Kidney (tissue), 22 donors: ENCODE measurements at places on chromosomes 5 and 9. TPM values are rescaled to one million over a fixed set of nuclear protein-coding genes. Genes with fewer than 3 reads are reported as not detected.

GRCh38 chr9:127522727-127523126, 71.4 kb downstream of the LRSAM1 start:
- DNase-seq = no peak

DNA sequence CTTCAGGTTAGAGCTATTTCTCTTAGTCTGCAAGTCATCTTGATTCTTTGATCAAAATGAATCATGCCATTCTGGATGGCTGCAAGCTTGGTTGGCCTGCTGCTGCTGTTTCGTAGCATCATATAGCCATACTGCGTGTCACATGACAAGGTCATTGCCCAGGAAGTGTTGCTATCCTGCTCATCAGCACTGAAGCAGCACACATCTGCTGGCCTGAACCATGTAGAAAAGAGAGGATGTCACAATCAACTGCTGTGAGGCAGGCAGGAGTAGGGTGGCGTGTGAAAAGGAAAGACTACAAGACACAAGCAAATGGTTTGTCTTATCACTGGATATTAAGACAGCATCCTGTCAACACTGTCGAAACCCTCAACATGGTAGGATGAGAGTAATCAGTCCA, 376.7 kb upstream of the RORB start:
- no peak for DNase-seq

PCDHA8 gene
- polyA plus RNA-seq = not detected

KIF4B gene
- polyA plus RNA-seq = not detected

INSYN2B gene
- not detected for polyA plus RNA-seq

GRCh38 chr5:65919773-65920172, 6.6 kb upstream of the ERBIN start:
- no peak for DNase-seq

COL15A1 gene
- polyA plus RNA-seq = 4.7 TPM

- no peak for DNase-seq
Measured at GRCh38 chr5:24347158-24347557, 297.6 kb downstream of the CDH10 start.

GRCh38 chr5:76990899-76991459, 38.1 kb downstream of the CRHBP start:
- no peak for DNase-seq

GRCh38 chr5:149151717-149152116, 10.4 kb downstream of the ABLIM3 start:
- DNase-seq = no peak

GRCh38 chr5:93403141-93403928, 177.7 kb downstream of the NR2F1-AS1 start:
- DNase-seq = no peak

GRCh38 chr5:40877371-40877988, 31.8 kb upstream of the C7 start:
- DNase-seq = no peak

- no peak for DNase-seq
Measured at GRCh38 chr5:146667633-146668272, 151.8 kb upstream of the GPR151 start.

DNA sequence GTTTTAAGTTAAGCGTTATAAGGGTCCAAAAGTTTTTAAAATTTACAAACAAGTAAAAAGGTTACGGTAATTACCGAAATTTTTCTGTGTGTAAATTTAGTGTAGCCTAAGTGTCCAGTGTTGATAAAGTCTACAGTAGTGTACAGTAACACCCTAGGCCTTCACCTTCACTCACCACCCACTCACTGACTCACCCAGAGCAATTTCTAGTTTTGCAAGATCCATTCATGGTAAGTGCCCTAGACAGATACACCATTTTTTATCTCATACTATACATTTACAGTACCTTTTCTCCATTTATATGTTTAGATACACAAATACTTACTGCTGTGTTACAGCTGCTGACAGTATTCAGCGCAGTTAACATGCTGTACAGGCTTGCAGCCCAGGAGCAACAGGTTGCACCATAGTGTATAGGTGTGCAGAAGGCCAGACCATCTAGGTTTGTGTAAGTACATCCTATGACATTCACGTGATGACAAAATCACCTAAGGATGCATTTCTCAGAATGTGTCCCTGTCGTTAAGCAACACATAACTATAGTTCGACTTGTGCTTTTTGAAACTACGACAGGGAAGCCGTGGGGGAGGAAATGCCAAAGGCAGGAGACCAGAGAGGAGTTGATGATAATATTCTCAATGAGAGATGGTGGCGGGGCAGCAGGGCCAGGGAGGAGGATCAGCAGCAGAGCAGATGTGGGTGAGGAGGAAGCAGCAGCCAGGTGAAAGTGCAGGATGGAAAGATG, 48.6 kb downstream of the PSMB7 start:
- DNase-seq = no peak

GRM6 gene
- not detected for polyA plus RNA-seq

DNA sequence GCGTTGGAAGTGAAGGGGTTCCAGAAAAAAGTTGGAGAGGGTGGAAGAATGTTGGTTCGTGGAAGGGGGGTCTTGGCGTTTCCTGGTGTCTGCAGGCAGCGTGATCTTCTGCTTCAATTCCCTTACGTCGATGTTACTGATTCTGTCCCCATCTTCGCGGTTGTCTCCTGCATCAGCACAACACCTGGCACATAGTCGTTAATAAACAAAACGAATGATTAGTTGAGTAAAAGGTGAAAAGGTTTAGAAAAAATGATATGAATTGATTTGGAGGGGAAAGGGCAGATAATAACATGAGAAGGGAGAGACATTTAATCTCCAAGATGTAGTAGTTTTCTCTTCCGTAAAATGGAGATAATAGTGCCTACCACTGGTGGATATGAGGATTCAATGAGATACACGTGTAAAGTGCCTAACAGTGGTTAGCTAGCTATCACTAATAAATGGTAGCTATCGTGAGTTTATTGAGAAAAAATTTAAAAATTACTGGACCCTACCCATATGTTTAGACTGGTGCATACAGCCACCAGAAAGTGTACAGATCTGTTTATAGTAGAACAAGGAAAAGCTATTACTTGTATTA, 556 bp downstream of the MTREX start:
- no peak for DNase-seq

- peak; percentile 73 for DNase-seq
Measured at GRCh38 chr9:77016121-77016525, 3.3 kb upstream of the FOXB2 start.

DNA sequence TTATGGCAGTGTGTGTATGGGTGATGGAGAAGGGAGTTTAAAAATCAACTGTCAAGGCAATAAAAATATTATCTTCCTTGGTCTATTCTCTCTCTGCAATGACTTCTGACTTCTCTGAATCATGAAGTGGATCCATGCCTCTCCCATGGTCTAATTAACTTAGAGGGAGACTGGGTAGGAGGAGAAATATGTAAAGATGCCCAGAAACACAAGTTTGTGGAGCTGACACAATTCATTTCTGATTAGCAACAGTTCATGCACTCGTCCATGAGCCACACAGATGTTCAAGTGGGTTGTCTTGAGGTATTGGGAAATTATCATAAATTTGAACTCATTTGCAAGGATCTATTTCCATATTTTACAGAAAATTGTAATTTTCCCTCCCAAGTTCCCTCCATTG, 38.1 kb downstream of the INSYN2B start:
- no peak for DNase-seq

- DNase-seq = no peak
Measured at GRCh38 chr5:51099173-51099853, 283.9 kb upstream of the ISL1 start.

DNA sequence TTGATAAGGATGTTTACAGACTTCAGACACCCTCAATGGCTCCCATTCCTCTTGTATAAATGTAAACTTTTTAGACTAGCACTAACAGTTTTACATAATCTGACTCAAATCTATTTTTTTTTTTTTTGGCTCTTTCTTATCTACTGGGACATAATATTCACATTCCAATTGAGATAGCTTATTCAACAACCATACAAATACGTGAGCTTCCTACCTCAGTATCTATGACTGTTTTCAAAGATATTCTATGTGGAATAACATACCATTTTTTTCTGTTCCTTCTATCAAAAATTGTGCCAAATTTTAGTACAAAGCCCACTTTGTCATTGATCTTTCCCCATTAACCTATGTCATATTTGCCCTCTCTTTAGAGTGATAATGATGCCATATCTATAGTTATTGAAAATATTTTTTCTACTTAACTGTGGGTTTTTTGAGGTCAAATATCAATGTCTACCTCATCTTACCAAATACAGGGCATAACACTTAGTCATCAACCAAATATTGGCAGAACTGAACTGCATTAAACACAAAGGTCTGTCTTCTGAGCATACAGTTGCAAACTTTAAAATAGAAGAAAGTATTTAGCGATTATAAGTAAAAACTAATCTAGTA, 482.6 kb downstream of the PTPRD start:
- DNase-seq = no peak

DNA sequence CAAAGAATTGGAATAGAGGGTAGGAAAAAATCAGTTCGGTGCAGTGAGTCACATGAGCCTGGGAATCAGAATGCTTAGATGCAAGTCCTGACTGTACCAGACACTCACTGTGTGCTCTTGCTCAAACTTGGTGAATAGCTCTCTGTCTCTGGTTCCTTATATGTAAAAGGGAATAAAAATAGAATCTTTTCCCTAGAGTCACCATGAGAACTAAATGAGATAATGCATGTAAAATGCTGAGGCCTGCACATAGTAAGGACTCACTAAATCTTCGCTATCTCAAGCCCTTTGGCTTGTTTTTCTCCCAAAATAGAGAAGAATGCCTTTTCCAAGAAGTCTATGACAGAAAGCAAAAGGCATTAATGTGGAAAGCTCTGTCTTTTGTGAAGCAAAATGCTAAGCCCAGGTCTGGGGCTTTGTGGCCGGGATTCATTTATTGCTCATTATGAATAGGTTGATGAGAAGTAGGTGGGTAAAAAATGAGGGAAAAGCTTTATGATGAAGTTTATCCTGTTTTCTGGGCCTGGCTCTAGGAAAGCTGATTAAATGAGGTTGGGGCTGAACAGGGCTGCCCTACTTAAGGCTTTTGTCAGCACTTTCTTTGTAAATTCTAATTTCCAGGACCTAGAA, 483.3 kb downstream of the DMAC1 start:
- DNase-seq = peak; percentile 42

NSMF gene
- polyA plus RNA-seq = 32.7 TPM

- no peak for DNase-seq
Measured at GRCh38 chr5:180455872-180456271, 38.3 kb upstream of the CNOT6 start.

INSL6 gene
- not detected for polyA plus RNA-seq

DNA sequence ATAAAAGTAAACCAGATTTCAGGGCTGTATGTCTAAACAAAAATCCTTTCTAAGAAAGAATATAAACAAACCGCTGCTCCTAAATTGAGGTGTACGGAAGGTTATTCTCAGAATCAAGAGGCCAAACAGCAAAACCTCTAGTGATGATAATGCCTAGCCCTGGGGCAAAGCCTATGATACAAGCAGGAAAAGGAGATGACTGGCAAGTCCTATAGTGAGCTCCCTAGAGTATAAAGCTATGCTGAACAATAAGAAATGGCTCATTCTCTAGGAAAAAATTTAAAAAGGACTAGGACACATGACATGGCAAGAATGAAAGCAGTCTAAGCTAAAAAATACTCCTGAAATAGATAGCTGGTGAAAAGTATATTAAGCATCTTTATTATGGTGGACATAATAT, 187.1 kb downstream of the BNC2 start:
- DNase-seq = no peak

DNA sequence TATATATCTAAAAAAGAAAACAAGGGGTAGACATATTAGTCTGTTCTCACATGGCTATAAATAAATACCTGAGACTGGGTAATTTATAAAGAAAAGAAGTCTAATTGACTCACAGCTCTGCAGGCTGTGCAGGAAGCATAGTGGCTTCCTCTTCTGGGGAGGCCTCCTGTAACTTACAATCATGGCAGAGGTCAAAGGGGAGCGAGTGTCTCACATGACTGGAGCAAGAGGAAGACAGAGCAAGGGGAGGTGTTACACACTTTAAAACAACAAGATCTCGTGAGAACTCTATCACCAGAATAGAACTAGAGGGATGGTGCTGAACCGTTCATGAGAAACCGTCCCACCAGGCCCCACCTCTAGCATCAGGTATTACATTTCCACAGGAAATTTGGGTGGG, 616.8 kb downstream of the TLE4 start:
- DNase-seq = no peak

C9orf57 gene
- not detected for polyA plus RNA-seq

DNA sequence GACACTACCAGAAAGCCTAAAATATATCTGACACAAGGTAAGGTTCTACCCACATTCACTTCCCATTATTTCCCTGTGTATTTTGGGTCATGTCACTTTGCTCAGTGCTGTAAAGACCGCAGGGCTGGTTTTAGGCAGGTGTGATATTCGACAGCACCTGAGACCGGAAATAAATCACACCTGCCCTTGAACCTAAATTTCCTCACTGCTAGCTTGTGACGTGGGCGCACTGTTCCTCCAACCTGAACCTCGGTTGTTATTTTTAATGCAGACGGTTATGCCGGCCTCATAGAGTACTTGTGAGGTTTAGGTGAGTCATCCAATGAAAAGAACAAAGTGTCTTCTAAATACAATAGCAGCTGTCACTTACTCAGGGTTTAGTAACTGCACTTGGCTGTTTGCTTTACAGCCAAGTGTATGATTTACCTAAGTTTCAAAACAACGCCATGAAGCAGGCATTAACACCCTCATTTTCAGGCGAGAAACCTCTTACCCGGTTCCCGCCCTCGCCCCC, 20.7 kb upstream of the ZNF782 start:
- DNase-seq = no peak

SMIM33 gene
- polyA plus RNA-seq = not detected

- peak; percentile 88 for DNase-seq
Measured at GRCh38 chr9:34379334-34380033, 2.8 kb upstream of the MYORG start.

- DNase-seq = no peak
Measured at GRCh38 chr9:116686135-116686534, 970 bp upstream of the TRIM32 start.

- DNase-seq = peak; percentile 88
Measured at GRCh38 chr5:170434966-170435605, 45.9 kb upstream of the KCNMB1 start.

- DNase-seq = no peak
Measured at GRCh38 chr5:175821790-175822211, 49.6 kb upstream of the CPLX2 start.

PCDHB10 gene
- polyA plus RNA-seq = 0.73 TPM

- DNase-seq = no peak
Measured at GRCh38 chr9:111752455-111752854, 42.3 kb downstream of the SHOC1 start.

GFI1B gene
- not detected for polyA plus RNA-seq

SLC6A7 gene
- polyA plus RNA-seq = not detected

GRCh38 chr5:156687514-156687913, 162.6 kb upstream of the PPP1R2B start:
- DNase-seq = no peak

CHSY3 gene
- 0.13 TPM for polyA plus RNA-seq
